ENCODE measurements at places on chromosomes 7 and 10.
A peak's percentile ranks its signal among the peaks of the same experiment; 100 is the strongest.

GRCh38 chr10:124447751-124448466 lies 1.9 kb downstream of the NKX1-2 start:
- DNase-seq: peak; percentile 62

GRCh38 chr7:14786314-14786895 lies 116.1 kb downstream of the DGKB start:
- no peak for DNase-seq

DNA sequence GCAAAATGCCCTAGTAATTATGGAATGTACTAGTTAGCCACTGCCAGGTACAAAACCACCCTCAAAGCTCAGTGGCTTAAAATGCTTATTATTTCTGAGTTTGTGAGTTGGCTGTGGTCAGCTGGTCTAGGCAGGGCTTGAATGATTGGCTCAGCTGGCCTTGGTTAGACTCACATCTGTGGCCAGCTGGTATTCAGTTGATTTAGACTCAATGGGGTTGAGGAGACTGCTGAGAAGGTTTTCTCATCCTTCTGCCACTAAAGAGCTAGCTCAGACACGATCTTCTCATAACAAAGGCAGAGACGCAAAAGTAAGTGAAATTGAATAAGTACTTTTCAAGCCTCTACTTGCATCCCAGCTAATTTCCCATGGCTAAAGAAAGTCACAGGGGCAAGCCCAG lies 57.1 kb upstream of the CYP2C18 start:
- DNase-seq: no peak

GRCh38 chr10:20674926-20675325 lies 222.2 kb downstream of the NEBL start:
- DNase-seq: peak; percentile 11

DNA sequence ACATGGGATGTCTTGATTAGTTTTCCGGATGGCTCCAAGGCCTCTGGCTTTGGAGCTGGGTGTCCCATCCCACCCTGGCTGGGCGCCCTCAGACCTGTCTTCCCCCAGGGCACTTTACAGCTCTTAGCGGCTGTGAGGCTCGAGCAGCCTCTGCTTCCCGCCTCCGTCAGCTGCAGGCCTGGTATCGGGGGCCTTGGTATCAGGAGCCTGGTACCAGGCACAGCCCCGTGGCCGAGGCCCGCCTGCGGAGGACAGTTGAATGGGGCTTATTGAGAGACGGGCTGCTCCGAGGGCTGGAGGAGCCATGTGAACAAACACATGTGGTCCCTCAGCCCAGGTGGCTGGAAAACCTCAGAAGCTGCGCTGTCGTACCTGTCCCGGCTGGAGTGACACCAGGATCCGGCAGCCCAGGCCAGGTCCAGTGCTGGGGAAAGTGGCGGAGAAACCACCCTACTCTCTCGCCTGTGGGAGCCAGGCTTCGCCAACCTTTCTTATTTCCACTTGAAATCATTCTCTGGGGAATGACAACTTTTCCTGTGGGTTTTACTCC lies 23.9 kb upstream of the AP5Z1 start:
- no peak for DNase-seq

- no peak for DNase-seq
These were observed 59.7 kb downstream of the OR13A1 start for GRCh38 chr10:45255706-45256105.

- no peak for DNase-seq
These were observed 54.6 kb downstream of the VSTM2A start for GRCh38 chr7:54596747-54597146.

GRCh38 chr7:142500366-142500765 lies 242.5 kb upstream of the PRSS58 start:
- DNase-seq: no peak

GRCh38 chr7:95389516-95389915 lies 6.7 kb downstream of the PON3 start:
- no peak for DNase-seq

DNA sequence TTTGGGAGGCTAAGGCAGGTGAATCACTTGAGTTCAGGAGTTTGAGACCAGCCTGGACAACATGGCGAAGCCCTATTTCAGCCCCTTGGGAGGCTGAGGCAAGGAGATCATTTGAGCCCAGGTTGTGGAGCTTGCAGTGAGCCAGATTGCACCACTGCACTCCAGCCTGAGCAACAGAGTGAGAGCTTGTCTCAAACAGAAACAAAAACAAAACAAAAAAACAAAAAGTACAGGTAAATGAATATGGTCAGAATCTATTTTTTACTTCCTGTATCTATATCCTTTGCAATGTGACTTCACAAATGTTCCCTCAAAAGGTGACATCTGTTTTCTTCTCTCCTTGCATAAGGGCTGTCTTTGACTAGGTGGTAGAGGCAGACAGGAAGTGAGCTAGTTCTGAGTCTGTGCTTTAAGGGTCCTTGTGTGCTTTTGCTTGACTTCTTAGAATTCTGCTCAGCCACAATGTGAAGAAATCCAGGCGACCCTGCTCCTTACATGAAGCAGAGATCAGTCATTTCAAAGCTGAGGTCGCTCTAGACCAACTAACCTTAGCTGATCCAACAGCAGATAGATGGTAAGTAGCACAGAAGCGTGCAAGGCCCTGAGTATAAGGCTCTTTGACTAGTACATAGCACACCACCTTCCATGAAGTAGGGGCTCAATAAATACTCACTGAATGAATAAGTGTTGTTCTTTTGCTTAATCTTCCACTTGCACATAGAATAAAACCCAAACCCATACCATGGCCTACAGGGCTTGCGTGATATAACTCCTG lies 423.2 kb upstream of the PCDH15 start:
- DNase-seq: no peak

DNA sequence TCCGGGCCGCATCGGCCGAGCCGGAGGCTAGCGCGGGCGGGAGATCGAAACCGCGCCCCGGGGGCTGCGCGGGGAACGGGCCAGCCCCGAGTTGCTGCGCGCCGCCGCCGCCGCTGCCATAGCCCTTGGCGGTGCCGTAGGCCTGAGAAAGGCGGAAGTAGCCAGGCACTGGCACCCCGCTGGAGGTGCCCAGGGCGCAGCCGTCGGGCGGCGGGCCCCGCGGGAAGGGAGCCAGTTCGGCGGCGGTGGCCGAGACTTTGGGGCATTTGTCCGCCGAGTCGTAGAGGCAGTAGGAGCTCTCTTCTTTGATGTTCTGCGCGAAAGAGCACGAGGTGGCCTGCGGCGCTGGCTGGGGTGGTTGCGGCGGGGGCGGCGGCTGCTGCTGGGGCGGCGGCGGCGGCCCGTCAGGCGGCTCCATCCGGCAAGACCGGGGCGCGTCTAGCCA lies 587 bp downstream of the HOXA10 start:
- DNase-seq: no peak

DNA sequence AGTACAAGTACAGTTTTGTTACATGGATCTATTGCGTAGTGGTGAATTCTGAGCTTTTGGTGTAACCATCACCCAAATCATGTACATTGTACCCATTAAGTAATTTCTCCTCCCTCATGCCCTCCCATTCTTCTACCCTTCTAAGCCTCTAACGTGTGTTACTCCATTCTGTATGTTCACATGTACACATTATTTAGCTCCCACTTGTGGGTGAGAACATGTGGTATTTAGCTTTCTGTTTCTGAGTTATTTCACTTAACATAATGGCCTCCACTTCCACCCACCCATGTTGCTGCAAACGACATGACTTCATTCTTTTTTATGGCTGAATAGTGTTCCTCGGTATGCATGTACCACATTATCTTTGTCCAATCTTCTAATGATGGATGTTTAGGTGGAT lies 251.3 kb downstream of the CAMK1D start:
- no peak for DNase-seq

DNA sequence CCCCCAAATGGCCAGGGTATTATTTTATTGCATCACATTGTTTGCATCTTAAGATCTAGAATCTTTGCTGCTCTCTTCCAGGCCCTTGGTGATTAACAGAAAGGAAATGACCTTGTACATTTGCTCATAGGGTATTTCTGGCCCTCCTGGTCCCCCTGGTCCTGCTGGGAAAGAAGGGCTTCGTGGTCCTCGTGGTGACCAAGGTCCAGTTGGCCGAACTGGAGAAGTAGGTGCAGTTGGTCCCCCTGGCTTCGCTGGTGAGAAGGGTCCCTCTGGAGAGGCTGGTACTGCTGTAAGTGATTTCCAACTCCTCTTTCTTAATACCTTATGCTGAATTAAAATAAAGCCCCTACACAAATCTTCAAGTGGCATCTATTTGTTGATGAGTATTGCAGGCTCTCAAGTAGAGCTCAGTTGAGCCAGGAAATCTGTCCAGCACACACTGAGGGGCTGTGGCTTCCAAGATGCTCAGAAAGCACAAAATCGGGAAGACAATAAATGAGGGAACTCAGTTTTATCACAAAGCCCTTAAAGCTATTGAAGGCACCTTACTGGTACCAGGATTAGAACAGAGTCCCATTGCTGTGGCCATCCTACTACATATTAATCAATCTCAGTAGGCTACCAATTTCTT lies 28.2 kb downstream of the COL1A2 start:
- DNase-seq: no peak

- no peak for DNase-seq
These were observed 13.6 kb downstream of the TBATA start for GRCh38 chr10:70771311-70772194.

- DNase-seq: no peak
These were observed 80.0 kb downstream of the RBM33 start for GRCh38 chr7:155724327-155725005.

GRCh38 chr7:136018104-136018503 lies 40.9 kb upstream of the MTPN start:
- no peak for DNase-seq

DNA sequence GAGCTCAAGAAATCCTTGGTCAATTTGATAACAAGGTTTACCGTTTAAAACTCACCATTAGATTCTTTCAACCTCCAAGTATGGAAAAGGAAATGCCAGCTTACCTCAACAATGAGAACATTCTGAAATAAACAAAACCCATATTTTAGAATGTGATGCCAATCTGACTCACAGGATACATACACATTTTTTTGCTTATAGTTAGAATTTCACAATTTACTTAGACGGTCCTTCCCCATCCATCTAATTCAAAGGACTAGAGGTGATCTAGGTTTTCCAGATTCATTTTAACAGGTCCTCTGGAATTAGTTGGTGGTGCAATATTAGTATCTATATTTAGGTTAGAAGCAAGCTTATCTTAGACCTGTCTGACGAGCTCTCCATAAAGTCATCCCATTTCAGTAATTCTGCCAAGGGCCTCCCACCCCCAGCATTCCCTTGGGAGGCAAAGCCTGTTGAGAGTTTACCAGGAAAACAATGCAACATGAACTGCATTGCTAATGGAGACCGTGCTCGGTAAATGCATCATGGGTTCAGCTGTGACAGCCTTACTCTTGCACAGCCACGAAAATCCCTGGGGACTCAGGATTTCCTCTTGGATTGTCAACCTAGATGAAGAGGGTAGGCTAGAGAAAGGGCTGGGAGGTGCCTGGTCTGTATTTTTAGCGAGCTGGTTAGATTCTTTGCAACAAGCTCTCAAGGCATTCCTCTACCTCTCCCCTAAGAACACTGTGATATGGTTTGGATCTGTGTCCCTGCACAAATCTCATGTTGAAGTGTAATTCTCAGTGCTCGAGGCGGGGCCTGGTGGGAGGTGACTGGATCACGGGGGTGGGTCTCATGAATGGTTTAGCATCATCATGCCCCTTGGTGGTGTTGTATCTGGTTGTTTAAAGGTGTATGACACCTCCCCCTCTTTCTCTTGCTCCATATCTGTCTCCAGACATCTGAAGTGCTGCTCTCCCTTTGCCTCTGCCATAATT lies 93.8 kb downstream of the PRTFDC1 start:
- DNase-seq: no peak

- peak; percentile 14 for DNase-seq
These were observed 75.8 kb upstream of the IMMP2L start for GRCh38 chr7:111638078-111638477.

GRCh38 chr7:137606061-137606674 lies 240.6 kb downstream of the DGKI start:
- DNase-seq: peak; percentile 70

DNA sequence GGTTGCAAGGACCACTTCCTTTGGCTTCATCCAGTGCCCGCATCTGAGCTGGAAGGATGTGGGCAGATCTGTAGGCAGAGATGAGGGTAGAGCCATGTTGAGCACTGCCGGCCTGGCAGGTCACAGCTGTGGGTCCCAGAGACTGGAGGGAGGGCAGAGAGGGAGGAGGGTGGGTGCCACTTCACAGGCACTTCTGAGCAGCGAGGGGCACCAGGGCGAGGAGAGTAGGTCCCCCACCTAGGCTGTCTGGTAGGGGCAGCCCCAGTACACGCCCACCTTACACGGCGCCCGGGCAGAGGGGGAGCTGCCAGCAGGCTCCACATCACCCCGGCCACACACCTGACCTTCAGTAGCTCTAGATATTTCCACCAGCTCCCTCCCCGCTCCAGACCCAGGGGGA lies 473.0 kb upstream of the FOXK1 start:
- DNase-seq: no peak

DNA sequence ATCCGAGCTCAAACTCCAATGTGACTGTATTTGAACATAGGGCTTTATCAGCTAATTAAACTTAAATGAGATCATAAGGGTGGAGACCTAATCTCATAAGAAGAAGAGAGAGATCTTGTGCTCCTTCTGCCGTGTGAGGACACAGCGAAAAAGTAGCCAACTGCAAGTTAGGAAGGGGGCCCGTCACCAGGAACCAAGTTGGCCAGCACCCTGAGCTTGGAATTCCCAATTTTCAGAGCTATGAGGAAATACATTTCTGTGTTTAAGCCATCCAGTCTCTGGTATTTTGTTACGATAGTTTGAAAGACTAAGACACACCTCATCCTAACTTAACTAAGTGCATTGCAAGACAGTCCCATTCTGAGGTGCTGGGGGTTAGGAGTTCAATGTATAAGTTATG lies 14.1 kb upstream of the WDR86 start:
- DNase-seq: no peak

- no peak for DNase-seq
These were observed 20.6 kb upstream of the CELF2 start for GRCh38 chr10:10996966-10997620.

DNA sequence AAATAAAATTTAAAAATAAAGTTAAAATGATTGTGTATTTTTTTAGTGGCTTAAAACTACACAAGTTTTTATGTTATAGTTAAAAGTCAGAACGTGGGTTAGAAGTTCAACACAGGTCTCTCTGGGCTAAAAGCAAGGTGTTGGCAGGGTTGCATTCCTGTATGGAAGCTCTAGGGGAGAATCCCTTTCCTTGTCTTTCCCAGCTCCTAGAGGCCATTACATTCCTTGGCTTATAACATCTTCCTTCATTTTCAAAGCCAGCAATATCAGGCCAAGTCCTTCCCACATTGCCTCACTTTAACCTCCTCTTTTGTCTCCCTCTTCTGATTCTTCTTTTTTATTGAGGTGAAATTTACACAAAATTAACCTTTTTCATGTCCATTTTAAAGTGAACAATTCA lies 52.4 kb upstream of the EEPD1 start:
- no peak for DNase-seq

- peak; percentile 68 for DNase-seq
These were observed 8.1 kb downstream of the IL2RA start for GRCh38 chr10:6053816-6054631.

All from stomach (tissue), 19 donors.